ENCODE measurements at places on chromosomes 13 and 19.

DNA sequence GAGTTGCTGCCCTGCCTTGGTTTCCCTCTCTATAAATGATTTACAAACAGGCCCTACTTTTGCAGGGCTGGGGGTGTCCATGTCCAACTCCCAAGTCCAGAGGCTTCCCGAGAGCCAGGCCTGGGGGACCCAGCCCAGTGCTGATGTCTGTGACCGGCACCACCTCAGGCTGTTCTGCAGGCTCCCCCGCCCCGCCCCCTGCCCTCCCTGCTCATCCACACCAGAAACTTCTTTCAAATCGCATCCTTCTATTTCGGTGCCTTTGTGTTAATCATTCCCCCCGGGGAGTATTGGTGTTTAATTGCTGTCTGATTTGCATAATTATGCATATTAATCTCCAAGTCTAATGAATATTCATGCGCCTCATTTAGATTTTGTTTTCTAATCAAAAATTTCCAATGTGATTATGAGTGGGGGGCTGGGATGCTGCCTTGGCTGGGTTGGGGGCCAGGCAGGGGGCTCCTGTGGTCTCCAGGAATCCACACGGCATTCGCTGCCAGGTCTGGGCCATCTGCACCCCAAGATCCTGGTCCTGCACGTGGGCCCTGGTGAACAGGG, 19.1 kb downstream of the TCF3 start:
- no peak for DNase-seq

GRCh38 chr19:13588957-13589833, 82.9 kb upstream of the CACNA1A start:
- DNase-seq: peak; percentile 86

DNA sequence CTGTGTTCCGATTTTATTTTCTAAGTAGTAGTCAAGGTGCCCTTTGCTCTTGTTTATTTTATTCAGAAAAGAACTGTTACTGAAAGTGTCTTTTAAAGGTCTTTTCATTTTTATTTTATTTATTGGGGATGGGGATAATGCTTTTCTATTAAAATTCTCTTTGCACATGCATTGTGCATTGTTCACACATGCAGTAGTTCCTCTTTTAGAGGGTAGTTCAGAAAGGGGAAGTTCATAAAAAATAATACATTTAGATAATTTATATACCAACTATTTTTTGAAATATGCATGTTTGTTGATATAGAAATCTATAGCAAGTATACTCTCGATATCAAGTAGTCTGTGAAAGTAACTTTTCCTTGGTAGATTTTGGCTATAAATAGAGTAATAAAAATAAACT, 3.5 kb downstream of the GPC5 start:
- DNase-seq: no peak

DNA sequence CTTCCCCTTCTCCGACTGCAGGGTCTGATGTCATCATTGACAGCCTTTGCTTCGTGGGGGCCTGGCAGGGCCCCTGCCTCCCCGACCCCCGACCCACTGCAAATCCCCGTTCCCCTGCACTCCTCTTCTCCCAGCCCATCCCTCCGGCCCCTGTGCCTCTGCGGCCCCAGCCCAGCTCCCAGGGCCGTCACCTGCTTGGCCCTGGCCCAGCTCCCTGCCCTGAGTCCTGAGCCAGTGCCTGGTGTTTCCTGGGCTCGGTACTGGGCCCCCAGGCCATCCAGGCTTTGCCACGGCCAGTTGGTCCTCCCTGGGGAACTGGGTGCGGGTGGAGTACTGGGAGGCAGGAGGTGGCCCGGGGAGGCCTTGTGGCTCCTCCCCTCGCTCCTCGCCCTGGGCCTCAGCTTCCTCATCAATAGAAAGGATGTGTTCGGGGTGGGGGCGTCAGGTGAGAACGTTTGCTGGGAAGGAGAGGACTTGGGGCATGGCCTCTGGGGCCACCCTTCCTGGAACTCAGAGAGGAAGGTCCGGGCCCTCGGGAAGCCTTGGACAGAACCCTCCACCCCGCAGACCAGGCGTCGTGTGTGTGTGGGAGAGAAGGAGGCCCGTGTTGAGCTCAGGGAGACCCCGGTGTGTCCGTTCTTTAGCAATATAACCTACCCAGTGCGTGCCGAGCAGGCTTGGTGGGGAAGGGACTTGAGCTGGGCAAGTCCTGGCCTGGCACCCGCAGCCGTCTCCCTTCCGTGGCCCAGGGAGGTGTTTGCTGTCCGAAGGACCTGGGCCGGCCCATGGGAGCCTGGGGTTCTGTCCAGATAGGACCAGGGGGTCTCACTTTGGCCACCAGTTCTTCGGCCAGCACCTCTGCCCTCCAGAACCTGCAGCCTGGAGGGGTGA, 15.9 kb upstream of the CELF5 start:
- no peak for DNase-seq

DNA sequence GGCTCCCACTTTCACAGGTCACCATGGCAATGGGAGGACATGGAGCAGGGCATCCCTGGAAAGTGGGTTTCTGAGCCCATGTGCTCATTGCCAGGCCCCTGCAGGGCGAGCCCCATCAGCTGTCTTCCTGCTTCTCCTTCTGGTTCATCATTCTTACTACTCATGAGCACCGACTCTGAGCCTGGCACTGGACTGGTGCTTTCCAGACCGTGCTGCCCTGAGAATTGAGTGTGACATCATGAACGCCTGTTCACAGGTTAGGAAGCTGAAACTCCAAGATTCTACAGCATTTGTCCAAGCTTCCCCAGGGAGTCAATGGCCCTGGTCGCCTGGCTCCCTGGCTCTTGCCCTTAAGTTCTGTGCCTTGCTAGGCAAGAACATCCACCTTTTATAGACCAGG, 210.4 kb upstream of the ZNF536 start:
- DNase-seq: no peak

GRCh38 chr13:70622796-70623195, 514.5 kb upstream of the KLHL1 start:
- no peak for DNase-seq

GRCh38 chr13:100130930-100131511, 42.1 kb downstream of the PCCA start:
- DNase-seq: no peak
